ENCODE measurements at places on chromosomes 6 and 20. TPM values are rescaled to one million over a fixed set of nuclear protein-coding genes. Genes with fewer than 3 reads are reported as not detected.

Gene SLC22A23
- 8.2 TPM for total RNA-seq

Gene NOX3
- total RNA-seq, result not detected

DNA sequence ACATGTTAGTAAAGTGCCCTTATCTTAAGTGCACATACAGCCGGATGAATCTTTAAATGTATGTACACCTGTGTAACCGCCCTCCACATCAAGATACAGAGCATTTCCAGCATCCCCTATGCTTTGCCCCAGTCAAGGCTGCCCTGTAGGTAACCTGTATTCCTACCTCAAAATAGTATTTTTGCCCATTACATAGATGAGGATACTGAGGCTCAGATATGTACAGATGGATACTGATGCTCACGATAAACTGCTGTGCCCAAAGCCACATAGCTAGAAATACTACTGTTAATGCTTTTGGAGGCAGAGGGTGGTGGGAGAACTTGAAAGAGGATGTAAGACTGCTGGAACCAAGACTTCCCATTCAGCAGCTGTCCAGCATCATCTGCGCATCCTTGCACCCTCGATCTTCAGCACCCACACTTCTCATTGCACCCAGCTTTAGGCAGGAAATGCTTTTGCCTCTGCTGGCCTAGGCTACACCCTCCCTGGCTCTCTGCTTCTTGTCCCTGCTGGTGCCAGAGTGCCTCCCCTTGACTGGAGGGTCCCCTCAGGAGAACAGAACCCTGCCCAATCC lies 27.0 kb upstream of the ZFAND3 start:
- DNase-seq, result no peak

- no peak for DNase-seq
These were observed 1382.4 kb upstream of the ADGRB3 start for GRCh38 chr6:67252663-67253062.
